ENCODE measurements at places on chromosomes 12 and 14.
A peak's percentile ranks its signal among the peaks of the same experiment; 100 is the strongest.

GRCh38 chr12:116293687-116294453, 16.4 kb upstream of the MED13L start:
- DNase-seq: no peak

GRCh38 chr12:89783359-89784060, 74.9 kb upstream of the ATP2B1 start:
- no peak for DNase-seq

DNA sequence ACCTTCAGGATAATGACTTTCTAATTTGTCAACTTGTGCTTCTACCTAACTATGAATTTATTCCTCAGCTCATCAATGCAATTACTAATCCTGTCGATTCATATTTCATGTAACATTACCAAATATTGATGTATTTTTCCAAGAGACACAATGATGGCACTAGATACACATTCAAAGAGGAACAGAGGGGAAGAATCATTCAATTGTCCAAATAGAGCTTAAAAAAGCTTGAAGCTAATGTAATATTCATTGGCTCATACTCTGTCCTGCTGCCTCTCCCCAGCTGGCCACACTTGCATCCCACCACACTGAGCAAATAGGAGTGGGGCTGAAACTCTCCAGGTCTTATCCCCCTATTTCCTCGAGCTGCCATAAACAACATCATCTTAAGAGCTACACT, 9.3 kb downstream of the TESPA1 start:
- no peak for DNase-seq

GRCh38 chr12:27936196-27936595, 36.3 kb downstream of the PTHLH start:
- DNase-seq: no peak

DNA sequence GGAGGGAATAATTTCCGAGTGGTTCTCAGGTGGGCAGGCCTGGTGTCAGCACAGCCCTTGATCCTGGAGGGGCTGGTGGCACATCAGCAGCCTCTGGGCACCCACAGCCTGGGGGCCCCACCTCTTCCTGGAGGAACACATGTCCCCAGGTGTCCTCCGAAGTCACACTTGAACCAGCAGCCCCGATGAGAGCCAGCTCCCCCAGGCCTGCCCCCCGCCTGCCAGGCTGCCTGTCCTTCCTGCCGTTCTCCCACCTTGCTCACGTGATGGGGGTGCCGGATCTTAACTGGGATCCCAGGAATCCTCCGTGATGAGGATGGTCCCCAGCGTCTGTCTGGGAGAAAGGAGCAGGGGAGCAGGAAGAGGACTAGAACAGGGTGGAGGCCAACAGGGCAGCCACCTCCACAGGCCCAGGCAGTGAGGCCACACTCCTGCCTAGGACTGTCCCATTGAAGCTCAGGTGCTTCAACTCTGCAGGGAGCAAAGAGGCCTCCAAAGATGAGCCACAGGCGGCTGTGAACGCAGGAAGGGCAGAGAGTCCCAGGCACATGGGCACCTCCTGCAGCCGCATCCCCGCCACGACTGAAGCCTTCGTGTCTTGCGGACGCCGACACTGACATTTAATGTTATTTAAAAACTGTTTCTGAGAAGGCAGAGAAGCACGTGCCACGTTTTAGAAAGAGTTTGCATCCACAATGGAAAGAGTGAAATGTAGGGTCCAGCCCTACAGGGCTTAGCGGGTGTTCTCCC, 77.5 kb downstream of the GALNT9 start:
- no peak for DNase-seq

DNA sequence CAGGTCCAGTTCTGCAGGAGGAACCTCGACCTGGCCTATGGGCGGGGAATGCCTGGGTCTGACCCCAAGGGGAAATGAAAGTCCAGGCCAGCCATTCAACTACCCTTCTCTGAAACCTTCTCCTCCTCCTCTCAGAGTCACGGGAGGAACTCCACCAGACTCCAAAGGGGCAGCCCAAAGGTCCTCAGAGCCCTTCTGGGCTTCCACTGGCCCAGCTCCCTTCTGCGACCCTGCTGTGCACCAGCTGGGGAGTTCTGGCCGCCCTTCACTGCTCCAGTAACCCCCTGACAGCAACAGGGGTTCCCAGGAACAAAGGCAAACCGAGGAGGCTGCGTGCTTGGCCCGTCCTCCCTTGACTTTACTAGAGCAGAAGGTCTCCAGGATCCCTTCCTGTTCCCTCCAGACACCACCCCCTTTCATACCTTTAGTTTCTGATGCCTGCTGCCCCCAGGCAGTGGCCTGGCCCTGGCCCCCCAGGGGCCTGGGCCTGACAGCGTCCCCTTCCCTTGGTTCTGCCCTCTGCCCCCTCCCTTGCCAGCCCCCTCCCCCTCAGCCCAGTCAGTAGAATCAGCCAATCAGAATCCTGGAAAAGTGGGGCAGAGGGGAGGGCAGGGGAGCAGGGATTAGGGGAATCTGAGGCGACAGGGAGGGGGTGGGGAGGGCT, 850 bp upstream of the ZNF385A start:
- no peak for DNase-seq

GRCh38 chr12:89176676-89177075, 175.6 kb downstream of the DUSP6 start:
- DNase-seq: no peak

DNA sequence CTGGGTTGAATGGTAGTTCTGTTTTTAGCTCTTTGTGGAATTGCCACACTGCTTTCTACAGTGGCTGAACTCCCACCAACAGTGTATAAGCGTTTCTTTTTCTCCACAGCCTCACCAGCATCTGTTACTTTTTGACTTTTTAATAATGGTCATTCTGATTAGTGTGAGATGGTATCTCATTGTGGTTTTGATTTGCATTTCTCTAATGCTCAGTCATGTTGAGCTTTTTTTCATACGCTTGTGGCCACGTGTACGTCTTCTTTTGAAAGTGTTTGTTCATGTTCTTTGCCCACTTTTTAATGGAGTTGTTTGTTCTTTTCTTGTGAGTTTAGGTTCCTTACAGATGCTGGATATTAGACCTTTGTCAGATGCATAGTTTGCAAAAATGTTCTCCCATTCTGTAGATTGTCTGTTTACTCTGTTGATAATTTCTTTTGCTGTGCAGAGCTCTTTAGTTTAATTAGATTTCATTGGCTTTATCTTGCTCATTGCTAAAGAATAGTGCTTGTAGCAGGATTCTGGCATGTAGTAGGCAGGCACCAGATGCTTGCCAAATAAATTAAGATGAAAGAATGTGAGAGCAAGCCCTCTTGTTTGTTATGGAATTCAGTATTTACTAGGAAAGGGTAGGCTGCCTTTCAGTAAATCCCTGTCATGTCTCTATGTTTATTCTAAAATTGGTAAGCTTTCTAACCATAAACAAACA, 86.8 kb downstream of the PDE3A start:
- no peak for DNase-seq

DNA sequence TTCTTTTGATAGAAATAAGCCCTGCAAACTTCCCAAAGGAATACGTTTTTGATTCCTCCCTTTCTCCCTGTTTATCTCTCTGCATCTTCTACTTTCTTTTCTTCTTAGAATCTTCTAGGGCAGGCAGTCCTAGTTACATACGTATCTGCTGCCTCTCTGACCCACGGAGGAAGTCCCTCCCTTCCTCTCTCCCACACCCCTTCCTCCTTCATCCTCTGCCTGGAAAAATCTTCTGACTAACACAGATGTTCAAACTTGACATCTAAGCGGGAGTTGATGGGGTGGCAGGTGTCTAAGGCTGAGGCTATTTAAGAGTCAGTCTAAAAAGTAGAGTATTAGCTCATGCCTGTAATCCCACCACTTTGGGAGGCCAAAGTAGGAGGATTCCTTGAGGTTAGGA, 88.6 kb downstream of the MAP1LC3B2 start:
- peak; percentile 22 for DNase-seq

GRCh38 chr12:80232837-80233236, 133.5 kb downstream of the OTOGL start:
- no peak for DNase-seq

GRCh38 chr14:20723488-20723887, 22.2 kb upstream of the EDDM3A start:
- DNase-seq: no peak

DNA sequence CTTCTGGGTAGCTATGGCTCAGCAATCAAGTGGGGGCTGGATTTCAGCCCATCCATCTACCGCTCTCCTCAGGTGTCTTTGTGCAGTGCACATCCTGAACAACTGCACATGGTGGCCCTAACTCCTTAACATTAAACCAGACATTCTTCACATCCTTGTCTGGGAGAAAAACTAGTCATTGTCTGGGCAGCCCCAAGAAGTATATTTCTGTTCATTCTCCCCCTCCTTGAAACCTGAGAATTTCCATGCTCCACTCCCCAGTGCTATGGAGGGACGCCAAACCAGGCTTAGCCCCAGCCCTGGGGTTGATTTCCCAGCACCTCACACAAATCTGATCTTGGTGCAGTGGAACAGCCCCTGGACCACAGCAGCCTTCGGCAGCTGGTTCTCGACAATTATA, 13.4 kb downstream of the MYL2 start:
- DNase-seq: no peak

GRCh38 chr12:107475900-107476299, 209.7 kb upstream of the PWP1 start:
- DNase-seq: no peak

DNA sequence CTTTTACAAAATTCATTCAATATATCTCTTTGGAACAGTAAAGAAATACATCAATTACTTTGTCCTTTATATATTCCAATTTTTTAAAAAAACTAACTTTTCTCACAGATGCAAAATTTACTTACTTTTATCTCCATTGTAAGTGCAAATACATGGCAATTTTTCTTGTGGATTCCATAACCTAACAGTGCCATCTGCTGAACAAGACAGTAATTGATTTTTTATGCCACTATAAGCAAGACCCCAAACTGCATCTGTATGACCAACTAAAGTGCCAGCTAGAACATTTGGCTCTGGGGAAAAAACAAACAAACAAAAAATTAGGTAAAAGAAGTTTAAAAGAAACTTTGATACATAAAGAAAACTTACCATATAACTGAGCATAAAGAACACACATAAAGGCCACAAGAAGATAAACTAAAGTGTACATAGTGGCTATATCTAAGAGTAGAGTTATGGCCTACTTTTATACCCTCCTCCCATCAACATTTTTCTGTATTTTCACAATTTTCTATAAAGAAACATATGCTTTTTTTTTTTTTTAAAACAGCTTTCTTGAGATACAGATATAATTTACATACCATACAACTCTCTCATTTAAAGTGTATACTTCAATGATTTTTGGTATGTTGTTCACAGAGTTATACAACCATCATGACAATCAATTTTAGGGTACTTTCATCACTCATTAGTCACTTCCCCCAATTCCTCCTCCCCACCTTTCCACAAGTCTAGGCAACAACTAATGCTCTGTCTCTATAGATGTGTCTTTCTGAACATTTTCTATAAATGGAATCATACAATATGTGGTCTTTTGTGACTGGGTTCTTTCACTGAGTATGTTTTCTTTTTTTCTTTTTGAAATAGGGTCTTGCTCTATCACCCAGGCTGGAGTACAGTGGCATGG, 32.6 kb downstream of the COCH start:
- no peak for DNase-seq

DNA sequence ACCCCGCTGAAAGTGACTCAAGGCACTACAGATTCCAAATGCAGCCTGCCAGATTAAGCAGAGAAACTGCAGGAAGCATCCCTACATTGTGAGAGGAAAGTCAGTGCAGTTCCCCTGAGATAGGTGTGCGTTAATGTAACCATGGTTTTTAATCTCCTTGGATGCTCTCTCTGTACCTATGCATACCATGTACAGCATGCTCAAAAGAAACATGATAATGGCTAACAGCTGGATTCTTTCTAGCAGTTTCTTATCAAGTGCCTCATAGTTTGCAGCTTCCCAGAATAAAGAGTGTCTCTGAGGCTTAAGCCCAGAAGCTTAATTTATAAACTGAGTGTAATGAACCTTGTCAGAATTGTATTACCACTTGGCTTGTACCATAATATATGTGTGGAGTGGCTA, 17.1 kb upstream of the MDM1 start:
- DNase-seq: no peak

DNA sequence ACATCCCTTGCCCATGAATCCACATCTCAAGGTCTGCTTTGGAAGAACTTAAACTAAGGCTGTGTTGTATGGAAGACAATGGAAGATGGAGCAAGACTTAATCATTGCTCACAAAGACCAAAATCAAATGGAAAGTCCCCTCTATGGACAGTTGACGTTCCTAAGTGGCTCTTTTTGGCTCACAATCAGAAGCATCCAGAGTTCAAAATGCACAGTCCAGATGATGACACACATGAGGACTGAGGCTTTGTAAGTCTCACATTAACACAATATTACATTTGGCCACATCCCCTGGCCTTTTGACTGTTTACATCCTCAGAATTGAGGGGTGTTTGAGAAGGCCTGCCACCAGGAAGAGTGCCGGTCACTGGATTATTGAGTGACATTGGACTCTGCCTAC, 122.3 kb upstream of the CPM start:
- no peak for DNase-seq

DNA sequence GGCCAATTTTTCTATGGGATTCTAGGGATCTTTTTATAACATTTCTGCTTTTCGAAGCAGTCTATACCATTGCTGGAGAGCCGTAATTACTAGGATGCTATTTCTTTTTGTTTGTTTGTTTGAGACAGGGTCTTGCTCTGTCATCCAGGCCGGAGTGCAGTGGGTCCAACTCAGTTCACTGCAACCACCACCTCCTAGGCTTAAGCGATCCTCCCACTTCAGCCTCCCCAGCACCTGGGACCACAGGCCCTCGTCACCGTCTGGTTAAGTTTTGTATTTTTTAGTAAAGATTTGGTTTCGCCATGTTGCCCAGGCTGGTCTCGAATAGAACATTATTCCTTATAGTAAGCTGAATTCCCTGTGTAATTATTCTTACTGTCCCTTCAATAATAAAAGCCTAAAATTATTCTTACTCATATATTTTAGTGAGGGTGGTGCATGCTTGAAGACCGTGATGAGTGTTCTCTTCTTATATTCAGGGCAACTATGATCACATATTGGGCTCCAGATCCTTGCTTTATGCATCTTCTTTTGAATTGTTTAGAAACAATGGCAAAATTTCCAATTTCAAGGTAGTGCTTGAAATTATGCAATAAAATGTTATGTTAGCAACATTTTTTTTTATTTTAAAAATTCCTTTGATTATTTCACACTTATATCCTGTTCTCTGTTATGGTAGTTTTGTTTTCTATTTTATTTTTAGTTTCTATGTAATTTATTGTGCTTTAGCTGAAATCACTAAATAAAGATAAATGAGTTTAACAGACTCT, 66.2 kb downstream of the CRADD start:
- DNase-seq: no peak

All from CMK (cell line).